Stimulated activated CD8-positive, alpha-beta memory T cell treated with anti-CD3 and anti-CD28 coated beads, Interleukin-4, amount 100 ng/mL, for 4 hours (primary cell): ENCODE measurements at places on chromosomes 5 and 9.

GRCh38 chr5:74974451-74975091 is 77.8 kb downstream of the GCNT4 start:
- DNase-seq: no peak

- DNase-seq: no peak
These were observed 550.7 kb upstream of the CCNG1 start for GRCh38 chr5:162886717-162887116.

- DNase-seq: no peak
These were observed 12.8 kb downstream of the MTREX start for GRCh38 chr5:55320571-55320970.

- DNase-seq: no peak
These were observed 84.7 kb upstream of the SLCO6A1 start for GRCh38 chr5:102583276-102584124.

DNA sequence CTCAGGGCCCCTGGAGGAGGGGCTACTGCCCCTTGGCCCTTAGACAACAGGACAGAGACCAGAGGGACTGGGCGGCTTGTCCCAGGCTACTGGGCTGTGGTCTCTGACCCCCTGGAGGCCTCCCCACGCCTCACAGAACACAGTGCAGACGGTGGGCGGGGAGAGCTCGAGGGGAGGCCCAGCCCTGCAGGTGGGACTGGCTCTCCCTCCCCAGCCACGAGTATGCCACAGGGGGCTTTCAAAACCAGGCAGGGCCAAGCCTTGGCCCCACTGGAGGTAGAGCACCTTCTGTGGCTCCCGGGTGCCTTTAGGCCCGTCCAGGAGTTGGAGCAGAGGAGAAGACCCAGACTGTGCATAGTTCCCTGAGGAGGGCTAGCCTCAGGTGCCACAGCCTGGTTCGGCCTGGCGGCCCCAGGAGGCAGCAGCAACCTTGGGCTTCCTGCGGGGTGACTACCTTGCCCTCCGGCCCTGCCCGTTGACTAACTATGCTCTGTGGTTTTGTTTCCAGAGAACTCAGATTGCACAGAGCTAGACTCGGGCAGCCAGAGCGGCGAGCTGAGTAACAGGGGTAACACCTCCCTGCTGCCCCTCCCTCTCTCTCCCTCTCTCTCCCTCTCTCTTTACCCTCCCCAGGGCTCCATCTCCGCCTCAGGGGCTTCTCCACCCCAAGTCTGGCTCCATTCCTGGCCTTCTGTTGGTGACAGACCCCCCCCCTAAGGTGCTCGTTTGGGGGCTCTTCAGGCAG is 15.5 kb downstream of the CARD19 start:
- no peak for DNase-seq

DNA sequence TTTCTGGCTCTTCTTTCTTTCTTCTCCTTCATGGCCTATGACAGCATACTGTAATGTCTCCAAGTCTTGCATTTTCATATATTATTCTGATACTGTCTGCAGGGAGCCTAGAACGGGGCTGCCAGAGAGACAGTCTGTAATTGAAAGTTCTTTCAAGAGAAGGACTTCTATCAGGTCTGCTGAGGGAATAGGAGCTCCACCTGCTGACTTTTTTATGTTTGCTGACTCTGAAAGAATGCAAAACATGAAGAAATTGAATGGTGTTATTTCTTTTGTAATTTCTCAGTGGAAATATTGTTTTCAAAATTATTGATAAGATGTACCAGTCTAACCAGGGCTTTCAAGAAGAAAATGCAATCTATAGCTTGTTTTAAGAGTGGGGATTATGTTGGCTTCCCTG is 121.9 kb upstream of the RFX3 start:
- DNase-seq: no peak

- no peak for DNase-seq
These were observed 43.3 kb upstream of the RASEF start for GRCh38 chr9:83106263-83106662.

- DNase-seq: no peak
These were observed 114.8 kb downstream of the WNK2 start for GRCh38 chr9:93298498-93299417.
